ENCODE measurements at places on chromosomes 3 and 15. TPM values are rescaled to one million over a fixed set of nuclear protein-coding genes. Genes with fewer than 3 reads are reported as not detected.

The SAMD7 gene
- not detected for total RNA-seq

The NIPA2 gene
- 26.8 TPM for total RNA-seq

The RLBP1 gene
- total RNA-seq, result not detected

The TMC3 gene
- total RNA-seq, result not detected

The KIF15 gene
- 16.2 TPM for total RNA-seq

DNA sequence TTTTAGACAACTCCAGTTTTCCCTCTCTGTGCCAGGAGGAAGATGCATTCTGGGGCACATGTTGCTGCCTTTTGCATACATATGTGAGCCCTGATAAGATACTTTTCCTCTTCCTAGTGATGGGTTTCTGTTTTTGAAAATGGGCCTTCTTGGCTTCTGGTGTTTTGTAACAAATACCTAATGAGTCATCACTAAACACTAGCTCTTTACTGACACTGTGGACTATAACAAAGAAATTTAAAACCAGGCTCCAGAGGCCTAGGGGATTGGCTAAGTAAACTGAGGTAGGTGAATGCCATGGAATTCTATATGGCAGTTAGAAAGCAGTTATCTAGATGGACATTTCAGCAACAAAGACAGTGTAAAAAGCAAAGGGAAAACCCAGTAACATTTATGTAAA, 93.4 kb upstream of the NR2E3 start:
- H3K27me3 ChIP-seq, result no peaks in the 10 kb centered on the region
- no peak overlapping the region for H3K27ac ChIP-seq
- H3K4me1 ChIP-seq, result no peaks in the 10 kb centered on the region

DNA sequence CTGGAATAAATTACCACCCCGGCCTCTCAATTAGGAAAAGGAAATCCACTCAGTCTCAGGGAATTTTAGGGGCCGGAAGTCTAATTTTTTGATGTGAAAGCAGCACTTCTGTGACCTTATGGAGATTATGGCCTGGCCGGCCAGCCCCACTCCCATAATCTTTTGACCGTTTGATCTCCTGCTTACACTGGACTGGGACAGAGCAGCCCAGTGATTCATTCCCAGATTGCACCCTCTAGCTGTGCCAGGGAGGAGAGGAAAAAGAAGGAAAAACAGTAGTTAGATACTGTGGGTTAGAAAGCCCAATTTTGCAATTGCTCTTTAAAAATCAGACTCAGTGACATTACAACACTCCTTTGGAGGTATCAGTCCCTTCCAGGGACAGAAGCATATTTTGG, 32.4 kb downstream of the GJD2 start:
- H3K27ac ChIP-seq, result peak overlapping the region; percentile 76
- DNase-seq, result no peak
- no peaks in the 10 kb centered on the region for H3K36me3 ChIP-seq
- H3K4me1 ChIP-seq, result no peaks in the 10 kb centered on the region
- H3K27me3 ChIP-seq, result no peaks in the 10 kb centered on the region
- no peak overlapping the region for H3K4me3 ChIP-seq

DNA sequence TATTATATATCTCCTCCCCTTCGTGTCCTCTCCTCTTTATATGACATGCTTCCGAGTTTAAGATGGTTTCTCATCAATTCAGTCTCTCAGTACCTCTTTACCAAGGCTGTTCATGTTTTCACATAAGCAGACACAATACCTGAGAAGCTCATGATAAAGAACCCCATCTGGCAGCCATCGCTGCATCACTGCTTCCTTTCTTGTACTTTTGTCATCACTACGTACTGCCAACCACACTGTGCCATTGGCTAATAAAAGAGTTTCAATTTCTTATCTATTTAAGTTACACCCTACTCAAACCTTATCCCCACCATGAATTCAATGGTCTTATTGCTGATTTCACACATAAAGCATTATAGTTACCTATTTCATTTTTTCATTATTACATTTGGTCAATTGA, 484.7 kb upstream of the CNTN4 start:
- no peak overlapping the region for H3K27ac ChIP-seq
- no peaks in the 10 kb centered on the region for H3K27me3 ChIP-seq
- H3K36me3 ChIP-seq, result no peaks in the 10 kb centered on the region

- H3K27ac ChIP-seq, result peak overlapping the region; percentile 88
- H3K4me3 ChIP-seq, result no peak overlapping the region
- DNase-seq, result no peak
- no peaks in the 10 kb centered on the region for H3K27me3 ChIP-seq
These were observed 61.1 kb downstream of the XXYLT1 start for GRCh38 chr3:195209847-195210265.

DNA sequence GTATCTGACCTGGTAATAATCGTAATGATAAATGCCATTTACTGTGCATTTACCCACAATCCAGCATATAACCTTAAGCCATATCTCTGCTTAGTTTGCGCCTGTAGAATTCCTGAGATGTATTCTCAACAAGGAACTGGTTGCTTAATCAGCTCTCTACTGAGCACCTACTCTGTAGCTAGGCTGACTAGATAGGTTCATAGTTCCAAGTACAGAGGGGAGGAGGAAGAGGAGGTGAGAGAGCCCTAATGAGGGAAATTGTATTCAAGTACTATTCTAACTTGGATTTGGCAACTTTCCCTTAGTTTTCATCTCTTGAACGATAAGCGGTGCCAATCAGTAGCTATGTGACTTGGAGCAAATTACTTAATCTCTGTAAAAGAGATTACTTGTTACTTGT, 5.6 kb upstream of the AKAP13 start:
- no peak overlapping the region for H3K4me3 ChIP-seq
- H3K4me1 ChIP-seq, result peaks cover 17% of the 10 kb centered on the region
- no peak overlapping the region for H3K27ac ChIP-seq
- no peaks in the 10 kb centered on the region for H3K27me3 ChIP-seq
- DNase-seq, result no peak
- no peaks in the 10 kb centered on the region for H3K36me3 ChIP-seq

DNA sequence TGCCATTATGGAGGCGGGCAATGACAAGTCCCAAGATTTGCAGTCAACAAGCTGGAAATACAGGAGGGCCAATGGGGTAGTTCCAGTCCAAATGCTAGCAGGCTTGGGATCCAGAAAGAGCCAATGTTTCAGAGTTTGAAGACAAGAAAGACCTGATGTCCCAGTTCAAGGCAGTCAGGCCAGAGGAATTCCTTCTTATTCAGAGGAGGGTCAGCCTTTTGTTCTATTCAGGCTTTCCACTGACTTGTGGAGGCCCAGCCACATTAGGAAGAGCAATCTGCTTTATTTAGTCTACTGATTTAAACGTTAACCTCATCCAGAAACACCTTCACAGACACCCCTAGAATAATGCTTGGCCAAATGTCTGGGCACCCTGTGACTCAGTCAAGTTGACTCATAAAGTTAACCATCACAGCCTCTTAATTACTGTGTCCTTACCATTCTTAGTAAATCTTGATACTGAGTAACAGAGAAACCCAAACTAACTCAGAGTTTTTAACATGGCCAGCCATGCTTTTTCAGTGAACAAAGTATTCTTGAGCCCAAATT, 50.9 kb upstream of the NPHP3 start:
- no peak overlapping the region for H3K4me3 ChIP-seq
- H3K4me1 ChIP-seq, result no peaks in the 10 kb centered on the region
- no peaks in the 10 kb centered on the region for H3K27me3 ChIP-seq

GRCh38 chr3:134544316-134544715, 58.5 kb downstream of the CEP63 start:
- DNase-seq, result no peak
- H3K4me1 ChIP-seq, result no peaks in the 10 kb centered on the region
- H3K27me3 ChIP-seq, result no peaks in the 10 kb centered on the region
- H3K36me3 ChIP-seq, result peaks cover 23% of the 10 kb centered on the region
- H3K27ac ChIP-seq, result no peak overlapping the region

DNA sequence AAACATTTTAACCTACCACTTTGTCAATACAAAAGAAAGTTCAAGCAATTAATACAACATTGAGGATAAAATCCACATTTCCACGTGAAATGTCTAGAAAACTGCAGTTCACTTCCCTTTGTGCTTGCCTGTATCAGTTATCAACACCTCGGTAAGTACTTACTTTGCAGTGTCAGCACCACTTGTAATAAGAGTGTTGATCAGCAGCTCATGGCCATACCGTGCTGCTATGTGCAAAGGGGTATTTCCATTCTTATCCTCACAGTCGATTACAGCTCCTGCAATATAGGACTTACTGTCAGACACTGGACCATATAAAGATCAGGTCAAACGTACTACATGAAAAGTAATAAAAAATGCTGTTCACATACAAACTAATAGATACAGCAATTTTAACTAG, 84.4 kb downstream of the ANKRD28 start:
- H3K4me3 ChIP-seq, result no peak overlapping the region
- no peak for DNase-seq
- peaks cover 34% of the 10 kb centered on the region for H3K36me3 ChIP-seq
- no peaks in the 10 kb centered on the region for H3K4me1 ChIP-seq

DNA sequence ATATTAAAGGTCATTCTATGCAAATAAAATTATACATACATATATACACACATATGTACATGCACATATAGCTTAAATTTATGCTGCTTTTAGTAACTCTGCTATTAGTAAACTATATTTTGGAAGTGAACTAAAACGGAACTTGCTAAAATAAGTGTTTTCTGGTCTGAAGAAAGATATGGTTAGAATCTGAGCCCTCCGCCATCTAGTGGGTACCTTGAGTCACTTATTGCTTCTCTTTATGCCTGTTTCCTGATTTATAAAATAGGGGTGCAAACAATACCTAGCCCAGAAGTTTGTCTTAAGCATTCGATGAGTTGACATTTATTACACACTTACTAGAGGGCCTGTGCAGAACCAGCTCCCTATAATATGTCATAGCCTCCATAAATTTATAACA, 255.7 kb downstream of the CNTN6 start:
- no peaks in the 10 kb centered on the region for H3K36me3 ChIP-seq
- no peaks in the 10 kb centered on the region for H3K4me1 ChIP-seq
- no peaks in the 10 kb centered on the region for H3K27me3 ChIP-seq
- H3K4me3 ChIP-seq, result no peak overlapping the region
- H3K27ac ChIP-seq, result no peak overlapping the region

DNA sequence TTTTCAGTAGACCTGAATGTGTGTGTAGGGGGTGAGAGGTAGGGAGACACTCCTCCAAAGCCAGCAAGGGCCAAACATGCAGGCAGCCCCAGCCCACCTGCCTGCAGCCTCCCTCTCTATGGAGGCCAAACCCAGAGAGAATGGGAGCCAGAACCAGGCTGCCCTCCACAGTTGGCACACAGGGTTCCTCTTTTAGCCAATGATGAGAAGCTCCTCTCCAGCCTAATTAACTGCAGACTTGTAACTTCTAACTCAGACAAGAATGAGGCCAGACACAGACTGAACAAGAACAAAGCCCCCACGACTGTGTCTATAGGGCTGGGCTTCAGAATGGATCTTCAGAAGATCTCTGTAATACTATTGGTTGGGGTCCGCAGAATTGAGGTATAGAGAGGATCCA, 12.3 kb upstream of the TLE3 start:
- H3K27ac ChIP-seq, result no peak overlapping the region
- no peak for DNase-seq
- no peak overlapping the region for H3K4me3 ChIP-seq
- H3K4me1 ChIP-seq, result peaks cover 5% of the 10 kb centered on the region

- H3K27me3 ChIP-seq, result peaks cover 5% of the 10 kb centered on the region
- peaks cover 20% of the 10 kb centered on the region for H3K4me1 ChIP-seq
- DNase-seq, result no peak
- H3K4me3 ChIP-seq, result no peak overlapping the region
These were observed 15.0 kb downstream of the PRR23E start for GRCh38 chr3:127207727-127208482.

- DNase-seq, result no peak
- H3K27ac ChIP-seq, result no peak overlapping the region
- no peak overlapping the region for H3K4me3 ChIP-seq
- H3K27me3 ChIP-seq, result no peaks in the 10 kb centered on the region
- no peaks in the 10 kb centered on the region for H3K4me1 ChIP-seq
These were observed 48.0 kb upstream of the MEX3B start for GRCh38 chr15:82093774-82094211.

- H3K36me3 ChIP-seq, result no peaks in the 10 kb centered on the region
- no peak overlapping the region for H3K27ac ChIP-seq
- no peak overlapping the region for H3K4me3 ChIP-seq
- DNase-seq, result no peak
- no peaks in the 10 kb centered on the region for H3K27me3 ChIP-seq
These were observed 63.0 kb upstream of the SMAD3 start for GRCh38 chr15:67002368-67002767.

DNA sequence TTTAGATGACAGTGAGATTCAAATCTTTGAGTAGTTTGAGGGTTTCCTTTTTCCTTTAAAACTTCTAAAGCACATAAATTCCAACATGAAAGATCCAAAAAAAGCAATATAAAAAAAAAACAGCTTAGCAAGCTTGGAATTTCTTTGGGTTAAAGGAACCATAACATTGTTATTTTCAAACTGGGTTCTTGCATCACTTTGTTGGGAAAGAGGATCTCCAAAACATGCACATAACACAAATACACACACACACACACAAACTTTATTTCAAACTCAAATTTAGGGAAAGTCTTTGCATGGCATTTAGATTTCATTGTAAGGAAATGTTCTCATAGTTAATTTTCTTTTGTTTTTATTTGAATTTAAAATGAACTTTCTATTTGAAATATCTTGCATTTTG, 79.2 kb upstream of the COL8A1 start:
- no peak overlapping the region for H3K27ac ChIP-seq
- no peak overlapping the region for H3K4me3 ChIP-seq
- no peaks in the 10 kb centered on the region for H3K36me3 ChIP-seq
- H3K4me1 ChIP-seq, result no peaks in the 10 kb centered on the region
- DNase-seq, result no peak

DNA sequence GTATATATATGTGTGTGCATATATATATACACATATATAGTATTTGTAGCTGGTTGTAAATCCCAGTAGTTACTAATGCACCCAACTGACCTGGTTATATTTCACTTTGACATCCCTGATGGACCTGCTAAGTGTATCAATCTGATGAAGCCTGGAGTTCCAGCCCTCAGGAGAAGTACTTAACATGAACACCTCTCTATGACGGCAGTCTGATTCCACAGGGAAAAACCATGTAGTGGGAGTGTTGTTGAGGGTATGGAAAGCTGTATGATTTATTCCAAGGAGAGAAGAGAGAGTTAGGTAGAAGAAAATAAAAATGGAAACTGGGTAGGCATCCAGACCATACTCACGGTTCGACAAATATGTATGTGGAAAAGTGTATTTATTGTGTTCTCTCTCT, 531.2 kb upstream of the SEMA6D start:
- peaks cover 4% of the 10 kb centered on the region for H3K4me1 ChIP-seq
- no peak overlapping the region for H3K4me3 ChIP-seq
- no peak for DNase-seq
- no peaks in the 10 kb centered on the region for H3K36me3 ChIP-seq

GRCh38 chr3:118128886-118129285, 905.8 kb downstream of the IGSF11 start:
- H3K4me1 ChIP-seq, result no peaks in the 10 kb centered on the region
- no peaks in the 10 kb centered on the region for H3K36me3 ChIP-seq
- H3K27me3 ChIP-seq, result no peaks in the 10 kb centered on the region

DNA sequence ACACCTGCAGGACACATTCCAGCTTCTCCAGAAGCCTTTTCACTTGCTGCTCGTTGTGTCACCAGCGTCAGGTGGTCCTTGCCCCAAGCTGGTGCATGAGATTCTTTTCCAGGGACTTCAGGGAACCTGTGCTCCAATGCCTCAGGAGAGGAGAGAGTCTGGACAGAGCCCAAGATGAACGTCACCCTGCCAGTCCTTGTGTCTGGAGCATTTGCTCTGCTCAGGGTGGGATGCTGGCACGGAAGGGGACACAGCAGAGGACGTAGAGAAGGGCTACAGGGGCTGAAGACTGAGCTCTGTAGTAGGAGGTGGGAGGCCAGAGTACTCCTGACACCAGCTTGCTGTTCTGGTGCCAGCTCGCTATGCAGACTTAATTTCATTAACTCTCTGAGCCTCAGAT, 262.1 kb downstream of the XXYLT1 start:
- H3K4me1 ChIP-seq, result no peaks in the 10 kb centered on the region
- DNase-seq, result peak; percentile 28
- no peaks in the 10 kb centered on the region for H3K36me3 ChIP-seq
- H3K27me3 ChIP-seq, result no peaks in the 10 kb centered on the region
